ENCODE measurements at places on chromosomes 11 and 22.

DNA sequence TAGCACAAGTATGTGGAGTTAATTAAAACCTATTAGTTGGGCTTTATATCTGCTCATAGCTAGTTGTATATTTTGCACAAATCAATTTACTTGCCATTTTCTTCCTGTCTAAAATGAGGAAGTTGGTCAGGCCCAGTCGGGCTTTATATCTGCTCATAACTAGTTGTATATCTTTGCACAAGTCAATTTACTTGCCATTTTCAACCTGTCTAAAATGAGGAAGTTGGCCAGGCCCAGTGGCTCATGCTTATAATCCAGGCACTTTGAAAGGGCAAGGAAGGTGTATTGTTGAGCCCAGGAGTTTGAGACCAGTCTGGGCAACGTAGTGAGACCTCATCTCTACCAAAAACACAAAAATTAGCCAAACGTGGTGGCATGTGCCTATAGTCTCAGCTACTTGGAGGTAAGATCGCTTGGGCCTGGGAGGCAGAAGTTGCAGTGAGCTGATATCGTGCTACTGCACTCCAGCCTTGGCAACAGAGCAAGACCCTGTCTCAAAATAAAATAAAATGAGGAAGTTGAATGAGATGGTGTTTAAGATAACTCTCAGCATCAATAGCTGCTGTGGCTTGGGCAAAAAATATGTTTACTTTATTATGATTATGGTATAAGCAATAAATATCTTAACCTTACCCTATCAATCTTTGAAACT lies 1558.6 kb upstream of the RAG2 start:
- DNase-seq: no peak

GRCh38 chr11:37230865-37231264 lies 632.8 kb upstream of the RAG2 start:
- no peak for DNase-seq

DNA sequence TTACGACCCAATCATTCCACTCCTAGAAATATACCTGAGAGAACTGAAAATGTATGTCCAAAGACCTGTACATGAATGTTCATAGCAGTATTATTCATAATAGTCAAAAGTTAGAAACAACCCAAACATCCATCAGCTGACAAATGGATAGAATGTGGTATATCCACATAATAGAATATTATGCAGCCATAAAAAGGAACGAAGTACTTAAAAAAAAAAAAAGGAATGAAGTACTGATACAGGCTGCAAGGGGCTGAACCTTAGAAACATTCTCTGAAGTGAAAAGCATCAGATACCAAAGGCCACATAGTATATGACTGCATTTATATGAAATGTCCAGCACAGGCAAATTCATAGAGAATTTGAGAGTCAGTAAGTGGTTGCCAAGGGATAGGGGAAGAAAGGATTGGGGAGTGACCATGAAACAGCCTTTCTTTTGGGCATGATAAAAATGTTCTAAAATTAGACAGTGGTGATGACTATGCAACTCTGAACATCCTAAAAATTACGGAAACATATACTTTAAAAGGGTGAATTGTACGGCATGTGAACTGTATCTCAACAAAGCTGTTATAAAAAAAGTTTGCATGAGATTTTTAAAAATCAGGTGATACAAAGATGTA lies 1.8 kb downstream of the TPST2 start:
- DNase-seq: no peak

DNA sequence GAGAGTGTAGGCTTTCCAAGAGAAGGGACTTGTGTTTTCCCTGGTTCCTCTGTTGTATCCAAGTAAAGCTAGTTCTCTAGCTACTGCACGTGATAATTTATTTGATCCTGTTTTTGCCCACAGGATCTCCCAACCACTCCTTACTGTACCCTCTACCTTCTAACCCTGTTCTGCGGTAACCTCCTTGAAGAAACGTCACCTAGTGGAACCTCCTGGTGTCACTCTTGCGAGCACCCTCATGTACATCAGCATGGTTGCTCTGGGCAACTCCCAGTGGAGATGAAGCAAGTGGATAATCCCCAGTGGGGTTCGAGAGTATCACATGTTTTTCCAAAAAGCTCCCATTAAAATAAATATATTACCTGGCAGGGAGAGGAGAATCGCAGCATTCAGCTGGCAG lies 108.9 kb upstream of the CLMP start:
- no peak for DNase-seq

GRCh38 chr22:17115945-17116565 lies 5.1 kb downstream of the TMEM121B start:
- no peak for DNase-seq

DNA sequence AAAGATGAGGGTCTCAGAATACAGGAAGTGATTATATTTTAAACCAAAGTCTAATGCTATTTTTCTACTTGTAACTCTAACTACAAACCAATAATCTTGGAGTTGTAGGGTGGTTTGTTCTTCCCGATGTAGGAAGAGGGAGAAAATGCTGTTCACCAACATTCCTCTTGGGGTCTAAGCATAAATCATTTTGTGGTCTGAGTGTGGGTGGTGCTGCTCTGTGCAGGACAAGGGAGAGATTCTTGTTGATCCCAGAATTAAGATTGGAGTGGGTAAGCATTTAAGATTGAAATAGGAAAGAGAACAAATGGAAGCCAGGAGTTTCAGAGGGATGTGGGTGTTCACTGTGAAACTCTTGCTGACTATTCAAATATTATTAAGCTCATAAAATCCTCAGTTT lies 38.6 kb upstream of the MMP13 start:
- no peak for DNase-seq

GRCh38 chr11:60777106-60777505 lies 8.0 kb upstream of the MS4A10 start:
- DNase-seq: no peak

DNA sequence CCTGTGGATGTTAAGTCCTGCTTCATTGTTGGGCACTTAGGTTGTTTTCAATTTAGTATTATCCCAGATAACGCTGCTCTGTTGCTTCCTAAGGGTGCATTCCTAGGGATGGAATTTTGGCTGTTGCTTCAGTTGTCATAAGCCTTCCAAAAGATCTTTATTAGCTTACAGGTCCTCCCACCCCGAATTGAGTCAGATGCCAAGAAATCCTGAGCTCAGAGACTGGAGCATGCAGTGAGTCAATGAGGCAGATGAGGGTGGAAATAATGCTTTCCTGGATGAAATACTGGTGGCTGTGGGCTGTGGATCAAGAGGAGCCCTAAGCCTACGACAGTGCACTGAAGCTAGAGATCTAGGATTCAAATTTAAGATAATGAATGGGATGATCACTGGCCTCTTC lies 10.7 kb upstream of the IL18BP start:
- peak; percentile 26 for DNase-seq

- DNase-seq: no peak
These were observed 2.9 kb downstream of the PKNOX2 start for GRCh38 chr11:125167292-125167953.

- peak; percentile 27 for DNase-seq
These were observed 50.8 kb downstream of the HIPK3 start for GRCh38 chr11:33307984-33308383.

- peak; percentile 83 for DNase-seq
These were observed 48.2 kb upstream of the SMCO4 start for GRCh38 chr11:93591247-93591898.

GRCh38 chr11:23425381-23425780 lies 565.1 kb upstream of the CCDC179 start:
- DNase-seq: no peak

GRCh38 chr22:41479671-41480396 lies 10.9 kb downstream of the ACO2 start:
- peak; percentile 18 for DNase-seq

GRCh38 chr11:2580061-2580421 lies 119.8 kb downstream of the KCNQ1OT1 start:
- no peak for DNase-seq

- no peak for DNase-seq
These were observed 8.4 kb upstream of the ARHGAP20 start for GRCh38 chr11:110720431-110721275.

DNA sequence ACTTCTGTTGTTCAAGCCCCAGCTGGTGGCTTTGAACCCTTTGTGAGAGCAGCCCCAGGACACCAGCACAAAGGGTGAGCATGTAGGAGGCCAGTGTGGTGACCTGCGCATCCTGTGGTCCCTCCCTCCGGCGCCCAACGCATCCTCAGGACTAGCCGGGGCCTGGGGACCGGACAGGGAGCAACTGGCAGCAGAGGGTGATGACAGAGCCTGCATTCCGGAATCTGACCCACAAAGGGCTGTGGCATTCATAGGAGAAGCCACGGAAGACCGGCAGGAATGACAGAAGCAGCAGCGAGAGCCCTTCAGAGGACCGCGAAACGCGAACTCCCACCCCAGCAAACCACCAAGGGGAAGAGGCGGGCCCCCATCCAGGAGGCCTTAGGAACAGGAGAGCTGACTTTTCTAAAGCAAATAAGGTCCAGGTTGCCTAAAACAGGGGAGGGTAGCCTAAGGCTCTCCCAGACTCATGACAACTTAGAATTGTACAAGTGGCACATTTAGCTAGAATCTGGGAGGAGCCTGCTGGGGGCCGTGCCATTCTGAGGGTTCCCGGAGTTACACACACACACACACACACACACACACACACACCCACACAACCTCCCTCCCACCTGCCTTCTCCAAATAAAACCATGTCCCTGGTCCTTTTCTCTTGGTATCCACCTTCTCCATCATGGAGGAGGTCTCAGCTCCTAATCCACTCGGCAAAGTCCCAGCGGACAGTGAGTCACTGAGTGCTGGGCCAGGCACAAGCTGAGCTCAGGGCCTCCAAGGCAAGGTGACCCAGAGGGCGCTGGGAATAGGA lies 232.7 kb downstream of the CTTN start:
- DNase-seq: no peak

GRCh38 chr22:27460591-27461347 lies 340.8 kb downstream of the MN1 start:
- peak; percentile 30 for DNase-seq

DNA sequence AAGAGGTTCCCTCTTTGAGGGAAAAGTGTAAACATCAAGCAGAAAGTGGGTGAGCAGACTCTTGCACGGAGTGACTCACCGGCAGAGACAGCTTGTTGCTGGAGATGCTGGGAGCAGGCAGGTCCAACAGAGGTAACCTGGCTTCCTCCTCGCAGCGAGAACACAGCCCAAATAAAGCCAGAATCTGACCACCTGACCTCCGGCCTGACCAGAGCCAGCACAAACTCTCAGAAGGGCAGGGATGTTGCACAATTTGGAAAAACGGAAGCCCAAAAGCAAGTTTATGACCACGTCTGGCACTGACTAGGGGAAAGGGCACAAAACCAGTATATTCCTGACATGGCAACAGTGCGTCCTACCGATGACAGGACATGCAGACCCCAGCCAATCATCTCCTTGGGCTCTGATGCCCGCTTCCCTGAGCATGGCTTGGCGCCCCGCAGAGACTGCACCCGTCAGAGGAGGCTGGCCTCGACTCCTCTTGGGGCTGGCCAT lies 5.4 kb downstream of the SMCO4 start:
- no peak for DNase-seq

GRCh38 chr11:97703851-97704250 lies 1314.0 kb downstream of the JRKL start:
- no peak for DNase-seq

- DNase-seq: no peak
These were observed 13.4 kb upstream of the CAPN5 start for GRCh38 chr11:77053217-77054015.

- DNase-seq: no peak
These were observed 129.1 kb downstream of the APOL5 start for GRCh38 chr22:35846804-35847203.

- no peak for DNase-seq
These were observed 94.8 kb upstream of the RTL6 start for GRCh38 chr22:44592824-44593148.

DNA sequence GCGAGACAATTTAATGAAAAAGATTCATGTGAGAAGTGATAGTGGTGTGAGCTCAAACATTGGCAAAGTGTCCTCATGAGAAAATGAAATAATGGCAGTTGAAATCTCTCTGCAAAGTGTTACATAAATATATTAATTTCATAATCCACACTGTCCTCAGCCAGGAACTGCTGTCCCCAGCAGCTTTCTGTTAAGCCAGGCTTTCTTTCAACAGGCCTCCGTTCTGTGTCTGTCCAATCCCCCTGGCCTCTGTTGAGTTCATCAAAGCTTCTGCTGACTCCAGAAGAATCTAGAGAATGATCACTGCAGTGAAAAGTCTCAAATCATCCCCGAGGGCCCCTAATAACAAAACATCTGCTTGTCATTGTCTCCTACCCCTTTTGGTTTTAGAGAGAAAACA lies 10.0 kb upstream of the ASCC2 start:
- DNase-seq: no peak

DNA sequence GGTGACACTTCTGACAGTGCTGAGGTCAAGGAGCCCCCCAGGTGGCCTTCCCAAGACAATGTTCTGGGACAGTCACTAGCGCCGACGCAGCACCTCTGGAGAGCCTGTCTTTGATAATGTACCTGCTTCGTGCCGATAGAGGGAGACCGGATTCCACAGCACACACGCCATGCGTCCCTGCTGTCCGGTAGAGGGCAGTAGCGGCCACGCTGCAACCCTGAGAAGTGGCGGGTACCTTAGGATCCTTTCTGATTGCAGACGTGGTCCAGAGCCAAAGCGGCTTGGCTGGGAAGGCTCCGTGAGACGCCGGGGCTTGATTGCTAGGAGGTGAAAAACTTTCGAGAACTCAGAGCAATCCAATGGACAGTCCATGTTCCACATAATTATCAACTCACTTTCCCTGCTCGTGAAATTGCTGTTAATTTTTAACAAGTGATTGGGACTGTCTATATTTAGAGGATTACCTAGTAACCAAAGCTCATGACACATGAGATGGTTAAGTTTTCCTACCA lies 11.4 kb upstream of the BARX2 start:
- peak; percentile 82 for DNase-seq

DNA sequence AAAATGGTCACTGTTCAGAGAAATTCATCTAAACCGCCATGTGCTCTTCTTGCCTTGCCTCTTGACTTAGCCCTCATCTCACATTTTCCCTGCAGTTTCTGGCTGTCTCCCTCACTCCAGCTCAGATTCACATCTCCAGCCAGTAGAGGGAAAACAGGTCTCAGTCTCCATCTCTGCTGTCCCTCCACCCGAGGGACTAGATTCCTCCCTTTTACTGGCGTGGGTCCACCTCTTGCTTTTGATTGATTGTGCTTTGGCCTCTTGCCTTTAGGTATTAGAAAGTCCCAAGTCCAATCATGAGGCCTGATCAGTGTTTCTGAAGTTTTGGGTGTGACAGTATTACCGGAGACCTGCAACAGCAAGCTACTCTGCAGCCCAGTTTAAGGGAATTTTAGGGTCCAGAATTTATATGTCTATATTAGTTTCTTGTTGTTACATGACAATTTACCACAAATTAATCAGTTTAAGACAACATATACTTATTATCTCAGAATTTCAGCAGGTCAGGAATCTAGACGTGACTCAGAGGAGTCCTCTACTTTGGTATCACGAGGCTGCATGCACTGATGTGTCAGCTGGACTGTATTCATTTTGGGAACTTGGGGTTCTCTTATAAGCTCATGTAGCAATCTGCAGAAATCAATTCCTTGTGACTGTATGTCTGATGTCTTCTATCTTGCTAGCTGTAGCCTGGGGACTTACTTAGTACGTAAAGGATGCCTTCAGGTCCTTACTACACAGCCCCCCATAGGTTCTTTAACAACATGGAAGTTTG lies 805.2 kb upstream of the CCDC90B start:
- no peak for DNase-seq
